Stimulated activated CD4-positive, alpha-beta T cell treated with anti-CD3 and anti-CD28 coated beads, Interleukin-2, amount 100 ng/mL, for 48 hours (primary cell): ENCODE measurements at places on chromosomes 7 and 10.
A peak's percentile ranks its signal among the peaks of the same experiment; 100 is the strongest.

GRCh38 chr7:102140952-102141370 is 145.7 kb upstream of the SH2B2 start:
- no peak for DNase-seq

- DNase-seq: no peak
Measured at GRCh38 chr7:141785706-141786552, 4.1 kb upstream of the TAS2R5 start.

DNA sequence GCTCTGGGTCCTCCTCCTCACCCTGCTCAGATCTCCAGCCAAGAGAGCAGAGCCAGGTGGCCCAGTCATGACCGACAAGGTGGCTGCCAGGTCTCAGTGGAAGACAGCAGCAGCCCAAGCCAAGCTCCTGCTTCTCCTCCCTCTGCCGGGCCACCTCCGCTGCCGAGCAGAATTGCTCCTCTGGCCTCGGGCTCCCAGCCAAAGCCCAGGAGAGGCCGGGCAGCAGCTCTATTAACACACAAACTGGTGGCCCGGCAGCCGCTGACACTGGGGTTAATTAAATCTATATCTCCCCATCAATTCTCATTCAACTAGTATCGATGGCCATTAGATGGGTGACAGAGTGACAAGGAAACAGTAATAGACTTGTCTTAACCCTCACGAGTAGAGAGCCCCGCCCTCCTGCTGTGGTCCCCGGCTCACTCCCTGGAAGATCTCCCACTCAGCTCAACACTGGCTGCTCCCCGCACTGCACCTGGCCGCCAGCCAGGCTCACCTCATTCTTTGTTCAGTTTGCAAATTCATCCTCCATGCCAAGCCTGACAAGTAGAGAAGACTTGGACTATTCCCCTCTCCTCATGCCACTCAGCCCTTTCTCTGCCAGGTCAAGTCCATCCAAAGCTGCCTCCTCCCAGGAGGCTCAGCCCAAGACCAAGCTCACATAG is 74.1 kb upstream of the UNC5B start:
- DNase-seq: no peak

GRCh38 chr10:61899069-61899531 is 2.4 kb upstream of the ARID5B start:
- no peak for DNase-seq

DNA sequence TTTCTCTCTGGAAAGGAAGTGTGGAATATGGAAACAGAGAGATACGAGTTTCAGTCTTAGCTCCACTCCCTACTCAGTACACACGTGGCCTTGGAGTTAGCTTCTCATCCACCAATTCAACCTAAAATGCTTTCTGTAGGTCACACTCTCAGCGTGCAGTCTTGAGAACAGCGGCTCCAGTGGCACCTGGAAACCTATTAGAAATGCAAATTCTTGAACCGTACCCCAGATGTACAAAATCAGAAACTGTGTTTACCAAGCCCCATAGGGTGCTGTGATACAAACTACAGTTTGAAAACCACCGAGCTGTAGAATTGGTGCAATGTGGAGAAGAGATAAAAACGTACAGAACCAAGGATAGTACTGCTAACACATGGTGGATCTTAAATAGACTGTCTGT is 91.1 kb upstream of the SP4 start:
- no peak for DNase-seq

- DNase-seq: no peak
Measured at GRCh38 chr7:132475669-132476116, 100.6 kb downstream of the PLXNA4 start.

- no peak for DNase-seq
Measured at GRCh38 chr7:2355705-2356008, 1.0 kb downstream of the EIF3B start.

GRCh38 chr10:21184216-21184615 is 287.1 kb upstream of the NEBL start:
- DNase-seq: no peak

GRCh38 chr7:134182078-134182477 is 54.9 kb downstream of the LRGUK start:
- DNase-seq: no peak

DNA sequence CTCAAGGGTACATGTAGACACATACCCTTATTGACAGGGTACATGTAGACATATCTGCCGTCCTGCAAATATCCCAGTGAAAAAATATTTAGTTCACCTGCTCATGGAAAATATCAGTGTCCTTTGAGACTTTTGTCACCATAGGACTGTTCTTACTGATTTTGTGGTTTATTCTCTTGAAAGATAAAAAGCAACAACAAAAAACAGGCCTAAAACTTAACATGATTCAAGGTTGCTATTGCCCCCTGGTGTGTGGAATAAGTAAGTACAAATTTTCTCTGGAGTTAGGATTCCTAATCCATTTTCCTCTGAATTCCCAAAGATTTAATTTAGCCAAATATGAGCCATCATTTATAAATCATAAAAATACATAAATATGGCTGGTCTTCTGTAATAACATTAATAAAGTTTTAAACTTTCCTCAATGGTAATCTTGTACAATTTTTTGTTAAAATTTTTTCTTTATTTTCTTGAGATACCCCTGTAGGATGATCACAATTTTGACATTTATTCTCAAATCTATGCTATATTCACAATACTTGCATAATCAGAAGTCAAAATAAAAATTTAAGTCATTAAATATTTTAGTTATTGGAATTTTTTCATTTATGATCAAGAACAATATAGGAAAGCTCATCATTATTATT is 741.4 kb upstream of the POT1 start:
- no peak for DNase-seq

DNA sequence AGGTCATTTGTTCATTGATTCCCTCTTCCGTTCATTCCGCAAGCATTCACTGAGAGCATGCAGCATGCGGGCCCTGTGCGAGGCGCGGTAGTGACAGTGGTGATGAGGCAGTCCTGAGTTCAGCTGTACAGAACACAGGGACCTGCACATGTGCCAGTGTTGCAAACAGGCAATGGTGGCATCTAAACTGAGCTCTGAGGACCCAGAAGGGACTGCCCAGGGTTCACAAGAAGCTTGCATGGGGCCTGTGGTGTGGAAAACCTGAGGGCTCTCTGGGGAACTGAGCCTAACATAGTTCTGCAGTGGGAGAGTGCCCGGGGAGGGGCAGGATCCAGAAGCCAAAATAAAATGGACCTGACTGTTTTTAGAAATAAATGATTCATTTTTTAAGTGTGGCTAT is 13.2 kb downstream of the ZNF488 start:
- no peak for DNase-seq

DNA sequence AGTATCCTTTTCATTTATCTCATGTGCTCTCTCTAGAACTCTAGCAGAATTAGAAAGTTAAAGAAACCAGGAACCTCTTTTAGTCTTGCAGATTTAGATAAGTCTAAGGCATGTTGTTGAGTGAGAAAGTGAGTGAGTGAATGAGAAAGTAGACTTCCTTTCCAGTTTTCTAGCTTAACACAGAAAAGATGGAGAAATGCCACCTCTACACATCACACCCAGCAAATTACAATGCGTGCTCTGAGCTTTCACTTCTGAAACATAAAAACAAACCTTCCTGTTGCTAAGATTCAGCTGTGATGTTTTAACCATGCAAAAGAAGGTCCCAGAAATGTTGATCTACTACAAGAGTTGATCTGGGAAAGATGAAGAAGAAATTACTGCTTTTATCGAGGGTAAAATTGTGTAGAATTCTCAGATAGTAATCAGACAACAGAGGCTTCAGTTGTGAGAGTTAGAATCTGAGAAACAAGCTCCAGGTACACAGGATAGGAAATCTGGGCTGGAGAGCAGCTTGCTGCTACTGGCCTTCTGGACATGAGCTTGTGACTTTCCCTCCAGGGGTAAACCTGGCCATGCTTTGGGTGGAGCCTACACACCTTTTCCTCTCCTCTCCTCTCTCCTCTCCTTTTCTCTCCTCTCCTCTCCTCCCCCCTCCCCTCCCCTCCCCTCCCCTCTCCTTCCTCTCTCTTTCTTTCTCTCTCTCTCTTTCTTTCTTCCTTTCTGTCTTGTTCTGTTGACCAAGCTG is 4.6 kb downstream of the CYP3A5 start:
- DNase-seq: no peak

DNA sequence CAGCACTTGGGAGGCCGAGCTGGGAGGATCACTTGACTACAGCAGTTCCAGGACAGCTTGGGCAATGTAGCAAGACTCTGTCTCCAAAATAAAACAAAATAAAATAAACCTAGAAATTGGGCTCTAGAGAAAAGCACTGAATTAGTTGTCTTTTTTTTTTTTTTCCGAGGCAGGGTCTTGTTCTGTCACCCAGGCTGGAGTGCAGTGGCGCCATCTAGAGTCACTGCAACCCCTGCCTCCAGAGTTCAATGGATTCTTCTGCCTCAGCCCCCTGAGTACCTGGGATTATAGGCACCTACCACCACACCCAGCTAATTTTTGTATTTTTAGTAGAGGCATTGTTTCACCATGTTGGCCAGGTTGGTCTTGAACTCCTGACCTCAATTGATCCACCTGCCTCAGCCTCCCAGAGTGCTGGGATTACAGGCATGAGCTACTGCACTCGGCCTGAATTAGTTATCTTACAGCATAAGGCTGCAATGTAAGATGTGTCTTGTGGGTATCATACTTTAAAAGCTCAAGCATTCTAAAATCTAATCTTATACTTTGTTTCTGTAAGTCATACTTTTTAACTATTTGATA is 12.8 kb downstream of the MEIG1 start:
- peak; percentile 40 for DNase-seq

DNA sequence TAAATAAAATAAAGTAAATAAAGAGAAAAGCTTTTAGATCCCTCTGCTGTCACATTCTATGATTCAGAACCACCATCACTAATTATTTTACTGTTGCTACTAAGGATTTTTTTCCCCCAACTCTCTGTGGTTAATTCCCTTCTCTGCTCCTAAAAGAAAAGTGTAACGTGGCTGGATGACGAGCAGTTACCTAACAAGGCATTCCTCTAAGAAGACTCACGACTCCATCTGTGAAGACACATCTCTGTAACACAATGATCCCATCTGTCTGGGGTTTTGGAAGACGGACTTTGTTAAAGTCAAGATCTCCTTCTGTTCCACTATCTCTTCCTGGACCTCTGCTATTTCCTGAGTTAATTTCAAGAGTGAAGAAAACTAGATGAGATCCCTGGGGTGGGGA is 179.9 kb downstream of the SFMBT2 start:
- DNase-seq: no peak

DNA sequence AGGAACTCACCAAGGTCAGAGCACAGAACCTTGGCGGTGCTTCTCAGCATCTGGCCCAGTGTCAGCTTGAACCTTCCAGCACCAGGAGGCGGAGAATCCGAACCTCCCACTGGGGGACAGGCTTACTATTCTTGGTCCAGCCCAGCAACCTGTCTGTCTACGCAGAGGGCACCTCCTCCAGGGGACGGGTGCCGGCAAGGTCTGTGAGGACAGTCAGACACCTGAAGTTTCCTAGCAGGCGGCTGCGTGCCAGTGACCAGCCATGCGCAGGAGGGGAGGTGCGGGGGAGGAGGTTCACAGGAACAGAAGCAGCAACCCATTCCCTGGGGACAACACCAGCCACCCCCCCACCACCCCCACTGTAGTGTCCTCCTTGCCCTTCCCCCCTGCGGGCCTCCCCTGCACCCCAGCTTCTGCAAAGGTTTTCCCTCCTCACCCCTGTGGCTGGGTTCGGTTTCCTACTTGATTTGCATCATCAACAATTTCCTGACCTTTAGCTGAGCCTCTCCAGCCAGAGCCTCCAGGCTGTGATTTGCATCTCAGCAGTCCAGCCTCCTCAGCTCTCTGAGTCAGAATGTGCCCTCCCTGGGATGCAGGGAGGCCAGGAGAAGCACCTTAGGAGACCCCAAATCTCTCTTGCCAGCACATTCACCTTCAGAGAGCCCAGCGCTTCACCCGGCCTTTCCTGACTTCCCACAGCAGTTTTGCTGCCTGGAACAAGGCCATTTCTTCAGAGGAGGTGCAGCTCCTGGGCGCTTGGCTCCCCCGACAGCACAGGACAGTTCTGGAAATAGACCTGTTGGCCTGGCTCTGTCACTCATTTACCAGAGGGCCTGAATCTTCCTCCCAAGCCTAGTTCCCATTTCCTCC is 107.5 kb upstream of the NPS start:
- DNase-seq: no peak

DNA sequence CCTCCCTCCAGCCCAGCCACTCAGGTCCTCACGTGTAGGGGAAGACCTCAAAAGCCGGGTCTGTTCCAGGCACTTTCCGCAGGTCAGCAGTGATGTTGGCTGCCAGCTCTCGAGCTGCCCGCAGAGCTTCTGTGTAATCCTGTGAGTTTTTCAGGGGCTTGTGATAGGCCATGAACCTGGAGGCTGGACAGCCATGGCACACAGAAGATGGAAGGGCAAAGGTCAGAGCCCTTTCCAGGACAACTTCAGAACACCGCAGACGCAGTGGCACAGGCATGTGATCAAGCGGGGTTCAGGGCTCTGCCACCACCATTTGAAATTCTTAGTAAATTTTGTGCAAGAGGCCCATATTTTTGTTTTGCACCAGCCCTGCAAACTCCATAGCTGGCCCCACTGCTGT is 24.0 kb downstream of the NPC1L1 start:
- DNase-seq: no peak

GRCh38 chr7:255038-255435 is 34.9 kb upstream of the FOXL3 start:
- DNase-seq: no peak

DNA sequence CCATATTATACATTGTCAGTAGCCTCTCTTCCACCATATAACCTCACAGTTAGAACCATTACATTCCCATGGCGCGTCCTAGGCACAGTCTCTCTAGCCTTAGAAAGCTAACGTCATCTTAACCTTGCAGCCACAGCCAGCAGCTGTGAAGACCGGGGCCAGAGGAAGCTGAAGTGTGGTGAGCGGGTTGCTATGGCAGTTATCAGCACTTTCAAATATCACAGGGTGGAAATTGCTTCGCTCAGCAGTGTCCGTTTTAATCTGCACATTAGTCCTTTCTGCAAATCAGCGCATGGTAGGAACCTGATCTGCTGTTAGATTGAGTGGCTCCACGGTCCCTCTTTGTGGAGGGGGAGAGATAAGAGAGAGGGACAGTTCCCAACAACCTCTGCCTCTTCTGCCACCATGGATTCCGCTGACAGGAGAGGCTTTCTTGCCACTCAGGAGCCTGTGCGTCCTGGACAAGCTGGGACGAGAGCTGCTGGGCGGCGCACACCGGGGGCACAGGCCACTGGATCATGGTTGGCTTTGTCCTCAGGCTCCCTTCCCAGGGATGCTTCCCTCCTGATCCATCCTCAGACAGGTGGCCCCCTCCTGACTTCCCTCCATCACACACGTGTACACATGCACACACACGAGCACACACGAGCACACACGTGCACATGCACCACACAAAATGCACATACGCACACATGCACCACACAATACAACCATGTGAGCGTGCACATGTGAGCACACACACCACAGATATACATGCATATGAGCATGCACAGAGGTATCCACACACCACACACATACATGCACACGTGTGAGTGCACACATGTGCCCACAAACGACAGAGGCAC is 93.8 kb downstream of the WDR37 start:
- no peak for DNase-seq
